ENCODE measurements at places on chromosomes 5 and 9.
A peak's percentile ranks its signal among the peaks of the same experiment; 100 is the strongest.

DNA sequence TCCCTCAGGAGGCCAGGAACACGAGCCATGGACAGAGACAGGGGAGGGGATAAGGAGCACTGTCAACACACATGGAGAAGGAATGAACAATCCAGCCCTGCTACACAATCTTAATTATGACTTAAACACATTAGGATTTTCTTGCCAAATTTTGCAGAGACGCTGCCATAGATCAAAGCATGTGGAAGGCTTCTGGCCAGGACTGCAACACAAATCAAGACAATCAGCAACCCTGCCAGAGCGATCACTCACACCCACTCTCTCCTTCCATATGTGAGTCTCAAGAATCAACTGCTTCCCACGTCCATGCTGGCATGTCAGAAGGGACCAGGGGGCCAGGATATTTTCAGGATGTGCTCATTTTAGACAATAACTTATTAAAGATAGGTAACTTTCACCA, 85.6 kb downstream of the ROR2 start:
- DNase-seq, result no peak

DNA sequence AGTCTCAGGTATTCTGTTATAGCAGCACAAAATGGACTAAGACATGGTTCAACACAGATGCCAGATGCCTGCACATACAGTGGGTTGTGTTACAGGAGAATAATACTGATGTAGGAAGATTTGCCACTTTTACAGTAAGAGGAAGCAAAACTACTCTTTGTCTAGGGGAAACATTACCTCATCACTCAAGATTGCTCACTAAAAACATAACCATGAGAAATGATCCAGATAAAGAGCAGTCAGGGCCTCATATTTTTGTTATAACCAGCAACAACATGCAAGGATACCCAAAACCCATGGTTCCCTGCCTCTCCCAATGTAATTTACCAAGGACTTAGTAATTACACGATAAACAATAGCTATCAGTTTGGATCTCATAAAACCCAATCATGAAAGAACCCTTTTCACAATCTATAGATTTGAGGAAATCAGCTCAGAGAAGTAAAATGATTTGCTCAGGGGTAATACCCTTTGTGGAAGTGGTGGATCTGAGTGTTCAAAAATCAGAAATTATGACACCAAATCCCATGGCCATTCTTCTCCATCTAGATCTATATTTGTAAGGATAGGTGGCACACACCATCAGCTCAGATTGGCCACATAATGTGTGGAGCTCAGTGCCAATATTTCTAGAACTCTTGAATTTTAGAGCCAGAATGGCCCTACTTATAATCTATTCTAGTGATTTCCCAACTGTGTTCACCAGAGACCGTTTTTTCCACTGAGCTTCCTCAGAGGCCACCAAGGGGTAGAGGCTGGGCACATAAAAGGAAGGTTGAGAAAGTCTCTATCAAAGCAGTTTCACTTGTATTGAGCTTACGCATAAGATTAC, 27.8 kb downstream of the DPYSL3 start:
- DNase-seq, result peak; percentile 65

- no peak for DNase-seq
Measured at GRCh38 chr5:121164632-121165031, 687.0 kb upstream of the FTMT start.

GRCh38 chr9:124835026-124835557, 18.2 kb upstream of the WDR38 start:
- DNase-seq, result peak; percentile 53

DNA sequence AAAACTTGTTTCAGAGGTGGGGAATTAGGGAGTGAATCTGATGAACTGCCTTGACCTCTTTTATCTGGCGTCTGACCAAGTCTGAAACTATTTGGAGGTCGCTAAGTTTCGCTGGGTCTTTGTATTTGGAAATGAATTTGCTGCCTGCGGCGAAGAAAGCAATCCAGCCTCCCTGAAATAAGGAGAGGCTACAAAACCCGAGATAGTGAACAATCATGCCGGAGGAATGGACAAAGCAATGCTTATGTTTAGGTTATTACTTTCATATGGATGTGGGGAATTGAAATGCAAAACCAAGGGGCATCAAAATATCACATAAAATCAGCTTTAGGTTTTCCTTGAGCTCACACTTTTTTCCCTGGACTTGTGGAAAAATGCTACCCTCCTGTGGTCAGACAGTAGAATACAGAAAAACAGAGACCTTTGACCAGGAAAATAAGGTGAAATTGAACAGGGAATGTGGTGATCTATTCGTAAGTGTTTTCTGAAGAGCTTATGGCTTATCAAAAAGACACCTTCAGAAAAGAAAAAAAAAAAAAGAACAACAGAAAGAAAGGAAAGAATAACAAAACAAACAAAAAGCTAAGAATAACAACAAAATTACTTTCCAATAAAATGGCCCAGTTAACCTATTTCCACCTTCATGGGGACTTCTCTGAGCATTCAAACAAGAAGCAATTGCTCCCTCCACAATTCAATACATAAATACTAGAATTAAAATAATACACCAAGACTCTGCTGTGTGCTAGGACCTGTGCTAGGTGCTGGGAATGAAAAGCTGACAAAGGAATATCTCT, 68.6 kb upstream of the DPYSL3 start:
- DNase-seq, result peak; percentile 59

GRCh38 chr5:127586066-127586770, 62.7 kb upstream of the CTXN3 start:
- no peak for DNase-seq

GRCh38 chr9:89603767-89604665, 796 bp upstream of the GADD45G start:
- peak; percentile 20 for DNase-seq

- DNase-seq, result no peak
Measured at GRCh38 chr5:22780756-22781155, 72.4 kb downstream of the CDH12 start.

DNA sequence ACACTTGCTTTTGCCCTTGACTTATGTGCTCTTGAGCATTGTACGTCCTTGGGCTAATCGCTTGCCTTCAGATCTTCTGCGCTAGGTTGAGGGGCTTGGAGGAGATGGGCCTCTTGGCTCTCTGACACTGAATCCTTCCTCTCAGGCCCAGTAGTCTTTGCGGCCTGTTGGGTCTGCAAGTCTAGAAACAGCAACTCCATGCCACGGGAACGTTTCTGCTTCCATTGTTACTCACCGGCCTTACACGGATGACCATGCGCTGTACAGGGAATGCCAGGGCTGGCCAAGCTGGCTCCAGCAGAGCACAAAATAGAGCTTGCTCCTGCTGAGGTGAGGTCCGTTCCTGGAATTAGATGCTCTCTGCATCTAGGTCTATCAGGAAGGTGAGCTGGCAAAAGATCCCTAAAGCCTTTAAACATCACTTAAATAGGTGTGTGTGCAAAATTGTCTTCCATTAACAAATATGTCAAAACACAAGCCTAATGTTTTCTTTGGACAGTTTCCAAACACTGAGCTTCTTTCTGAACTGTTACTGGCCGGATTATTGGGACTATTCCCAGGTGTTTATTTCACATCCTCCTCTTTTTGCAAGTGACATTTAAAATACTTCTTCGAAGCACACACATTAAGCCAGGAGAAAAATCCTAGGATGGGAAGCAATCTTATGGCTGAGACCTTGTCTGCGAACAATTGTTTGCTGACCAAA, 29.7 kb downstream of the DAPK1 start:
- DNase-seq, result no peak

DNA sequence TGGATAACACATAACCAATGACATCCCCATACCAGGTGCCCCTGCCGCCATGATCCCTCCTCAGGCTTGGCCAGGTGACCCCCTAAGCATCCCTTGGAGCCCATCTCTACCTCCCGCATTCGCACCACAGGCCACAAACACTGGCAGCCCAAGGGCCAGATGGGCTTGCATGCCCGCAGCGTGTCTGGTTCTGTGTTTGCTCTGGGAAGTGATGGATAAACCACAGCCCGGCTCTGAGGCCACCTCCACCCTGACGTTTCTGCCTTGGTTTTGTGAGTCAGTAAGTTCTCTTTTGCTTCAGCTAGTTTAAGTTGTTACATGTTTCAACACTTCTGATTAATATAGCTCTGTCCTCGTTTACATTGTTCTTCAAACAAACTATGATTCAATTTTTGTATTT, 172.4 kb upstream of the PHYKPL start:
- peak; percentile 96 for DNase-seq

DNA sequence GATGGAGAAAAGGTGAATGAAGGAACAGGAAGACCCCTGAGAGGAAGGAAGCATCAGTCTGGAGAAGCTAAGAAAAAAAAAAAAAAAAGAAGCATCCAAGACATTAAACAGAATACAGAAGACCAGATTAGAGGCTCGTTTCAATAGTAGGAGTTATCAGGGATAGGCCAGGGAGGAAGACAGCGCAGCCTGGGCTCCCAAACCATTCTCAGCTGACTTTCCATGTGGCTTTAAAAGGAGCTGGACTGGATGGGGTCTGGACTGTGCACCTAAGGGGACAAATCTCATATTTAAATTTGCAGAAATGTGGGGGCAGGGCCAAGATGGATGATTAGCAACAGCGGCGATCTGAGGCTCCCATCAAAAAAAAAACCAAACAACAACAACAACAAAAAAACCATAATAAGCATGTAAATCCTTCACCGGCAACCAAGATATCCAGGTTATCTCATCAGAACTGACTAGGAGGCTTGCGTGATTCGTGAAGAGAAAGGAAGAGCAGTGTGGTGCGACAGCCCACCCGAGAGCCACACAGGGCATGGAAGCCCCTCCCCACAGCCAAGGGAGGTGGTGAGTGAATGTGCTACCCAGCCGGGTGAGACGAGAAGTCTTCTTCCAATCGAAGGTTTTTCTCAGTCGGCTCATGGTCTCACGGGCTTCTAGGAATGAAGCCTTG, 114.9 kb upstream of the ADAMTS16 start:
- no peak for DNase-seq

DNA sequence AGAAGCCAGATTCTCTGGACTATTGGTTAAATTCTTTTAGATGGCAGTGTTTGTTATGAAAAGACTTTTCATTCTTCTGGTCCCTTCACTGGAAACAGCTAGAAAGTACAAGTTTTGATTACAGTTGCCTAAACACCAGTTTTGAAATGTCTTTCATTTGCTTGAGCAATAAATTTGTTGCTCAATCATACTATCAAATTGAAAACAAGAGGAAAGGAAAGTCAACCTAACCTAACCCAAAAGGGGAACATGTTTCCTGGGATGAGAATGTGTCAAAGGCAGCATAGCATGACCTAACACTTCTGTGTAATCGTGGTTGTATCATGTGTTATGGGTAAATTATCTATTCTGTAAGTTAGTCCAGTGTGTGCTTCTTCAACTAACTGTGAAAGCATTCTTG, 213.2 kb downstream of the TMC1 start:
- DNase-seq, result peak; percentile 23

DNA sequence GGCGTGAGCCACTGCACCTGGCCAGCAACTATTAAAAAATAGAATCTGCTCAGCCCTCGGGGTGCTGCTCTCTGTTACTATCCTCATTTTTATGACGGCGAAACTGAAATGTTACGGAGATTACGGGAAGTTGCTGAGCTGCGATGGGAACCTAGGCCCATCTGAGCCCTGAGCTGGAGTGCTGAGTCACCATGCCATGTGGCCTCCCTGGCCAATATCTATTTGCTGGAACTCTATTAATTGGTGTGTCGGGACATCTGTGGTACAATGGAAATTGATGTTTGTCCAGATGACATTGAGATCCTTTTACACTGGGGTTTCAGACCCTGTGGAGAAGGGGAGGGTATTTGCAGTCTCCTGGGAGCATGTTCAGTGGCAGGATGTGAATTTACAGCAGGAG, 8.1 kb downstream of the PRDM12 start:
- no peak for DNase-seq
